ENCODE measurements at places on chromosomes 3 and 15. TPM values are rescaled to one million over a fixed set of nuclear protein-coding genes. Genes with fewer than 3 reads are reported as not detected.

Gene RNU5B-1
- not detected for total RNA-seq

Gene CD86
- total RNA-seq, result not detected

Gene PLA1A
- not detected for total RNA-seq

Gene DHX36
- 75.7 TPM for total RNA-seq

Gene ZNF774
- total RNA-seq, result 1.2 TPM

Gene SLC26A6
- total RNA-seq, result 23.9 TPM

Gene GAP43
- total RNA-seq, result 1.9 TPM

Gene PSTPIP1
- 0.53 TPM for total RNA-seq

Gene COLQ
- total RNA-seq, result 2.5 TPM

Gene MYZAP
- total RNA-seq, result 2.6 TPM

Gene PLS1
- total RNA-seq, result 8.8 TPM

Gene MESP2
- 0.74 TPM for total RNA-seq

Gene TMEM89
- not detected for total RNA-seq

Gene GHRL
- total RNA-seq, result 1.8 TPM

Gene TMF1
- 17.9 TPM for total RNA-seq

Gene CCR9
- not detected for total RNA-seq

Gene LYZL4
- total RNA-seq, result 0.34 TPM

Gene FBXW12
- not detected for total RNA-seq

Gene DNAJA4
- not detected for total RNA-seq

Gene RFTN1
- total RNA-seq, result 5.2 TPM

Gene CLSTN2
- total RNA-seq, result not detected

Gene CCR1
- total RNA-seq, result 0.03 TPM

Gene SPINK8
- total RNA-seq, result not detected

Gene ARRDC4
- total RNA-seq, result 5.0 TPM

Gene GOLGA6L7
- not detected for total RNA-seq

Gene TRPM1
- not detected for total RNA-seq

Gene STAC
- 7.3 TPM for total RNA-seq

Gene PTH1R
- total RNA-seq, result 0.23 TPM

Gene RUBCN
- 13.5 TPM for total RNA-seq

Gene BUB1B
- total RNA-seq, result 74.5 TPM

Gene RAD51
- total RNA-seq, result 29.8 TPM

Gene MAP6D1
- 1.0 TPM for total RNA-seq

Gene CNTN3
- total RNA-seq, result 1.3 TPM

Gene OXTR
- 1.1 TPM for total RNA-seq

Gene CPNE9
- 0.11 TPM for total RNA-seq

Gene LARP6
- 163 TPM for total RNA-seq

Gene DNAH1
- 8.1 TPM for total RNA-seq

Gene NOX5
- total RNA-seq, result 0.11 TPM

Gene SPATA12
- total RNA-seq, result not detected

Gene CCR8
- total RNA-seq, result not detected
